ENCODE measurements at places on chromosomes 7 and 10.

DNA sequence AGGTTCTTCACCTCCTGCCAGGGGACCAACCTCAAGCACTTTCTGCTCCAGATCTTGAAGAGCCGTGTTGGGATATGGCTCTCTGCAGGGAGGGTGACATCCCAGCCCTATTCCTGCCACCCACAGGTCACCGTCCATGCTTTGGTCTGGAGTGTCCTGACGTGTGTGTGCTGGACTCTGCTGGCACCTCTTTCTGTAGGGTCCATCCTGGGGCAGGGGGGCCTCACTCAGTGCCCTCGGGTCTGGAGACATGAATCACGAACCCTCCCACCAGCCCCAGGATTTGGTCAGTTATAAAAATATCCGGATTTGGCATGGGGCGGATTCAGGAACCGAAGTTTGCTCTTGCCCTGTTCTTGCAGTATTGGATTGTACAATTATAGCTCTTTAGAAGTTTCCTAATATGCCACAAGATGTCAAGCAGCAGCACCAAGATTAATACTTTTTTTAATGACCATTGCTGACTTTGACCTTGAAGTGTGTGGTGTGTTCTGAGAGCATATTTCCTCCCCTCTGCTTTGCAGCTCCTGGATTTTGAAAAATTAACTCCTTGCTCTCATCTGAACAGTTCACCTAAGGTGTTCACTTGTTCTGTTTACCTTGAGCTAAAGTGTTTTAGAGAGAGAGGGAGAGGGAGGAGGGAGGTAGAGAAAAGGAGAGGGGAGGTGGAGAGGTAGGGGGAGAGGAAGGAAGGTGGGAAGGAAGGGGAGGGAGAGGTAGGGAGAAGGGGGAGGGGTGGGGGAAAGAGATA lies 95.4 kb upstream of the SHH start:
- no peak for DNase-seq

DNA sequence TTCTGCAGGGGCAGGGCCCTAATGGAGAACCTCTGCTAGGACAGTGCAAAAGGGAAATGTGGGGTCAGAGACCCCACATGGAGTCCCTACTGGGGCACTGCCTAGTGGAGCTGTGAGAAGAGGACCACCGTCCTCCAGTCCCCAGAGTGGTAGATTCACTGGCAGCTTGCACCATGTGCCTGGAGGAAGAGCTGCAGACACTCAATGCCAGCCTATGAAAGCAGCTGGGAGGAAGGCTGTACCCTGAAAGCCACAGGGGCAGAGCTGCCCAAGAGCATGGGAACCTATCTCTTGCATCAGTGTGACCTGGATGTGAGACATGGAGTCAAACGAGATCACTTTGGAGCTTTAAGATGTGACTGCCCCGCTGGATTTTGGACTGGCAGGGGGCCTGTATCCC lies 20.3 kb upstream of the GNAT3 start:
- DNase-seq: no peak

GRCh38 chr10:24569828-24570657 lies 153.6 kb downstream of the ARHGAP21 start:
- no peak for DNase-seq

DNA sequence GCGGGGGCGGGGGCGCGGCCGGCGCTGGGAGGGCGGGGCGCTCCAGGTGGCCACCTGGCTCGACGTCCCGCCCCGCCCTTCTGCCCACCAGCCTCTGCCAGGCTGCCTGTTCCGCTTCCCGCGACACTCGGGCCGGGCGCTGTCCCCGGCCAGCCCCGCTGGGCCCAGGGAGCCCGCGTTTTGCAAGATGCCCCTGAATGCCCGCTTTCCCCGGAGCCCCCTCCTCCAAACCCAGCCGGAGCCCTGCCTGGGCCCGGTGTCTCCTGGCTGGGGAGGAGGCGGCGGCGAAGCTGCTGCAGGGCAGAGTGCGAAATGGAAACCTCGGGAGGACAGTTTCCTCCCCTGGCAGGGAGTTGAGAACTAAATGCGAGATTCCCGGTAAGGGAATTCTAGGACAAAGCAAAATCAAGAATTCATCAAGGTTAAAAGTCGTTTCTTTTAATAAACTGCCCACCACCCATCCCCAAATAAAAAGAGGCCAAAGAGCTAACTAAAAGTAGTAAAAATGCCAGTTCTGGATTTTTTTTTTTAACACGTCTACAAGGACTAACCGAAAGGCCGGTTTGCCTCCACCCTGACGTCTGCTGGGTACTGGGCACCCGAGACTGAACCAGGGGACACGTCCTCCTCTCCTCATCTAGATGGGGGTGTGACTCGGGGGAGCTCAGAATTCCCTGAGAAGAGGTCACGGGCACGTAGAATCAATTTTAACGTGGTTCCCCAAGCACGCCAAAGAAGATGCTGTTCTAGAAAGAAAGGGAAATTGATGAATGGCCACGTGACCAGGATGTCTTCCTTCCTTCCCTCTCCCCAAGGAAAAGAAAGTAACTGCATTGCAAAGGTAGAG lies 200.4 kb upstream of the NFE2L3 start:
- DNase-seq: no peak

GRCh38 chr10:72311667-72312066 lies 37.9 kb downstream of the DDIT4 start:
- DNase-seq: no peak

DNA sequence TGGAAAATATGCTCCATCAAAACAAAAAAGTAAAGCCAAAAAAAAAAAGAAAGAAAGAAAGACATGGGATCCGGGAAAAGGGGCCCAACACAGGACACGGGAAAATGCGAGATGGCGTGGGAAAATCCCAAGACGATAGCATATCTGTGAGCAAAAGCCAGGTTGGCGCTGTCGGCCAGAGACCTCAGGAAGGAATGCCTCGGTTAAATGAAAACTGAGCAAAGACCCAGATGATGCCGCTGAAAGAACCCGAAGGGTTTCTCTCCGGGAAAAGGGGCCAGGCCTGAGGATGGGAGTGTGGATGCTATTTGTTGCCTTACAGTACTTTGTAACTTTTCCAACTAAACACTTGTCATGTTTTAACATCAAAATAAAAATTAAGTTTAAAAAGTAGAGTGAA lies 49.5 kb upstream of the PPP2R2D start:
- DNase-seq: no peak

DNA sequence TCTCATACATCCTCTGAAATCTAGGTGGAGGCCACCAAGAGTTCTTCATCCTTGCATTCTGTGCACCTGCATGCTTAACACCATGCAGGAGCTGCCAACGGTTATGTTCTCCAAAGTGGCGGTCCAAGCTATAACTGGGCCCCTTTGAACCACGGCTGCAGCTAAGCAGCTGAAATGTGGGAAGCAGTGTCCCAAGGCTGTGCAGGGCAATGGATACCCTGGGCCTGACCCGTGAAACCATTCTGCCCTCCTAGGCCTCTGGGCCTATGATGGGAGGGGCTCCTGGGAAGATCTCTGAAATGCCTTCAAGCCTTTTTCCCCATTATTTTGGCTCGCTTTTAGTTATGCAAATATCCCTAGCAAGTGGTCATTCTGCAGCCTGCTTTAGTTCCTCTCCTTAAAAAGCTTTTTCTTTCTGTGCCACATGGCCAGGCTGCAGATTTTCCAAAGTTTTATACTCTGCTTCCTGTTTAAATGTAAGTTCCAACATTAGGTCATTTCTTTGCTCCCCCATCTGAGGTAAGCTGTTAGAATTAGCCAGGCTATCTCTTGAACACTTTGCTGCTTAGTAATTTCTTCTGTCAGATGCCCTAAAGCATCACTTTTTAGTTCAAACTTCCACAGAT lies 7.7 kb upstream of the GTPBP4 start:
- no peak for DNase-seq

- no peak for DNase-seq
These were observed 136.2 kb downstream of the WDR11 start for GRCh38 chr10:120987359-120987758.

DNA sequence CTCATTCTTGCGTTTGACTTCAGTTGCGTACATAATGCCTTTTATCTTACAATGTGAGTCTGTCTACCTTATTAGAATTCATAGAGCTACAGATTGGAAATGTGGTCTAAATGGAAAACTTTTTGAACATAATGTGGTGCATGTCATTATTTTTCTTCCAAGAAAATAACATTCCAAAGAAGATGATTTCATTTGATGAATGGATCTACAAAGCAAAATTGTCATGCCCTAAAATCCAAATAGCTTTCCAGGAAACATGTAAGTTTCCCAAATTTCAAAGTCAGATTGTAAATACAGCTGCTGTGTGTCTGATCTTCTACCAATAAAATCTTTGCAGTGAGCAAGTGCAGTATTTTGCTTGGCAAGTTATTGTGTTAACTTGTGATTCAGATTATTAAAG lies 101.8 kb upstream of the FZD8 start:
- no peak for DNase-seq

DNA sequence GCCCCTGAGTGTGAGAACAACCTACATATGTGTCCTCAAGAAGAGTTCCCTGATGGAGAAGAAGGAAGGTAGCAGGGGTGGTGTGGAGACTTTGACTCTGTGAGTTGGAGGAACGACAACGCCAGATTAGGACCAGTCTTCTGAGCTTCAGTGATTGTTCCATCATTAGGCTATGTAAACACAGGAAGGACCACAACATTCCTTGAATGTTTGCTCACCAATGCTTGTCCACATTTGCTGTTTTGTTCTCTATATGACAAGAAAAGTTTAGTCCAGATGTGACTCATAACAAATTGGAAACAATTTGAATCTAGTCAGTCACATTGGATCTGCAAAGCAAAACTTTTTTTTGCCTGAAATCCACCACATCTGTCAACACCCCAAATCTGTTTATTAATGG lies 62.7 kb downstream of the ENTPD1 start:
- DNase-seq: no peak

DNA sequence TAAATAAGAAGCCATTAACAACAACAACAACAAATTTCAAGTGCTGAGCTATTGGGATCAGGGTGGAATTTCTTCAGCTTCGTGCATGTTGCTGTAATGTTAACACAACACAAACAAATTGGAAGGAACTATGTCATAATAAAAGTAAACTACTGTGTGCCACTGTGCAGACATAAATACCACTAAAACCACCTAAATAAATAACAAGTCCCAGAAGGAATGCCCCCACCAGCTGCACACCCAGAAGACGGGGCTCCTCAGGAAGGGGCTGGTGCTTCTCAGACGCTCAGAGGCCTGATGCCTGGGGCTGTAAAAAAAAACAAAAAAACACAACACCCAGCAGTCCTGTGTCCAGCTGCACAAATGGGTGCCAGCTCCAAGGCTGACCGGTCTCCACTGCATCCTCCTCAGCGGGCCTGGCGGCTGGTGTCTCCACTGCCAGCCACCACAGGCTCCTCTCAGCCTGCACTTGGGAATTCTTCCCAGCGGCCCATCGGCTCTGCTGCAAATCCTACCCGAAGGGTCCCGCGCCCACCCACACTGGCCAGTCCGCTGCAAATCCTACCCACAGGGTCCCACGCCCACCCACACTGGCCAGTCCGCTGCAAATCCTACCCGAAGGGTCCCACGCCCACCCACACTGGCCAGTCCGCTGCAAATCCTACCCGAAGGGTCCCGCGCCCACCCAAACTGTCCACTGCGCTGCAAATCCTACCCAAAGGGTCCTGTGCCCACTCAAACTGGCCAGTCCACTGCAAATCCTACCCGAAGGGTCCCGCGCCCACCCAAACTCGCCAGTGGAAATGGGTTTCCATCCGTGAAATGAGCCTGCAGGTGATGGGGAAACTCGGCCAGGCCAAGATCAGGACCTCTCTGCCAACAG lies 35.8 kb upstream of the DNAAF5 start:
- DNase-seq: no peak

GRCh38 chr10:133401500-133401899 lies 7.5 kb downstream of the MTG1 start:
- DNase-seq: no peak

- no peak for DNase-seq
These were observed 64.0 kb upstream of the PLA2G12B start for GRCh38 chr10:73018632-73019031.

GRCh38 chr10:23988006-23988405 lies 220.9 kb upstream of the KIAA1217 start:
- DNase-seq: no peak

DNA sequence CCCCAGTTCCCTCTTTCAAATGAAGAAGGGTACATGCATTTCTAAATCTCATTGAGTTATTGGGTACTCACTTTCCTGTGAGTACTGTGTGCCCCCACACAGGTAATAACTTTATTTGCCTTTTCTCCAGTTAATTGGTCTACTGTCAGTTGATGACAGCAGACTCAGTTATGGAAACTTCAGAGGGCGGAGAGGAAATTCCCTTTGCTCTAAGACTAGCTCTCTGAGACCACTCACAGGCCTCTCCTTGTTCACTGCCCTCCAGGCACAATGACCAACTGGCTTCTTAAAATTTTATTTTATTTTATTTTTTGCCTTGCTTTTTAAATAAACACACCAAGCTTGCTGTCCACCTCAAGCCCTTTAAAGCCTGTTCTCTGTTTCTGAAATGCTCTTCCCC lies 235.8 kb upstream of the AOAH start:
- no peak for DNase-seq

- no peak for DNase-seq
These were observed 62.0 kb downstream of the BBS9 start for GRCh38 chr7:33191340-33191739.

- no peak for DNase-seq
These were observed 100.1 kb downstream of the DNAJB6 start for GRCh38 chr7:157436763-157437480.

- no peak for DNase-seq
These were observed 46.5 kb downstream of the FAM171A1 start for GRCh38 chr10:15324611-15325010.

DNA sequence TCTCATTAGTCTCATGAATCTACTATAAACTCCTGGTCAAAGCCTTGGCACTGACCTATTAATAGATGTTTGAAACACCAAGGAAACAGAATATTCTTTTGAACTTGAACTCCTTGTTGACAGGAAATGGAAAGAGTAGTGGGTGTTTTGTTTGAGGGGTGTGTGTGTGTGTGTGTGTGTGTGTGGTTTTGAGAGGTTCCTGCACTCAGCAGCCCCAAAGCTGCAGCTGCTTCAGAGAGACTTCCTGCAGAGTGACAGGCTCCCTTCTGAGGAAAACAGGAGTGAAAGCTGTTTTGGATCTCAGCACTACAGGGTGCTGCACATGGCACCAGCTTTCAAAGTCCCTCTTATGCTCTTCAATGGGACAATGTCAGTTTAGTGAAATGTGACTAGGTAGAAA lies 546.5 kb upstream of the STEAP1 start:
- no peak for DNase-seq

DNA sequence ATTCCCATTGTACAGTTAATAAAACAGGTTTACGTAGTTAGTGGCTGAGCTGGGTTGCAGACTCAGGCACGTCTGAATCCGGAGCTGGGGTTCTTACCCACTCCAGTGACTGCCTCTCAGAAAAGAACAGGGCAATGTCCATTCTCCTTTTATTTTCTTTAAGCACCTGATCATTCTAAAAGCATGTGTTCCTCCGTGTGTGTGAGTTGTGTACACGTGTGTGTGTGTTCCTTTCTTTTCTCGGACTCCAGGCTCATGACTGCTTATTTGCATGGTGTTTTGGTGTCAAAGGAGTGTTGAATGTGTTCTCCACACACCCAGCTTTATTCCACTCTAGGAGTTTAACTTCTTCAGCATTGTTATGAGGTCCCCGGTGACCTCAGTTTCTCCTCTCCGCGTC lies 260.1 kb downstream of the SNX10 start:
- no peak for DNase-seq
